Effector CD4-positive, alpha-beta T cell (primary cell): ENCODE measurements at places on chromosomes 1 and 21.

DNA sequence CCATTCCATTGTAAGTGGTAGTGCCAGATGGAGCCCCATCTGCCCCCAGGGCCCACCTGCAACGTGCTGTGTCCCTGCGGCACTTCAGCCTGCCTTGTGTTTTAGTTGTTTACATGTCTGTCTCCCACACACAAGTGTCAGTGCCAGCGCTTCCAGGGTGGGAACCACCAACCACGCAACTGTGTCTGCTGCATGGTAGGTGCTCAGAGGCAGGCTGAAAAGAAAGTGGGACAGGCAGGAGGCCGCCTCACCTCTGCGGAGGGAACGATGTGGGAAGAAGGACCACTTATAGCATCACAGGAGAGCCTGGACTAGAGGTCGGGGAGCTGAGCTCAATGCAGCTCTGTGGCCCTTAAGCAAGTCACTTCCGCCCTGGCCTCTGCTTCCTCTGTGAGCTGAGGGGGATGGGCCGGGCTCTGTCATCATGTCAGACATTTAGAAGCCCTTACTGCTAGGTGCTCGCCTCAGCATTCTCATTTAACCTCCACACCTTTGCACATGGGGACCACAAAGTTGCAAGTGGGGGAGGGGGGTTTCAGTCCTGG lies 17.9 kb downstream of the SLC9A1 start:
- peak; percentile 59 for DNase-seq

GRCh38 chr1:39866767-39867166 lies 16.5 kb downstream of the TRIT1 start:
- no peak for DNase-seq

- no peak for DNase-seq
Measured at GRCh38 chr1:163013826-163014600, 55.1 kb upstream of the RGS4 start.

DNA sequence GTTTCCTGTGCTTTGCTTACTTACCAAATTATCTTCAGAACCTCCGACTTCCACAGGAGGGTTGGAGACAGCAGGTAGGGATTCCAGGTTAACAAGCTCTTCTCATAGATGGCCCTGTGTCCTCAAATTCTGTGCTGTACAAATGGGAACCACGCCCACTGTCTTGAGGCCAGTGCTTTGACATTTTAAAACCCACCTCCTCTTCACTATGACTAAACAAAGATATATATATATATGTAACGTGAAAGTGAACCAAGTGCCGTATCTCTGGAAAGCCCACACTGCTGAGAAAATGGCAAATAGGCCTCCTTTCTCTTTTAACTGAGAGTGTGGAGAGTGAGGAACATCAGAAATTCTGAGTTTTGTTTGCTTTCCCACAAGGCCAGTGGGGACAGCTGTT lies 99.6 kb downstream of the ZBTB18 start:
- no peak for DNase-seq

DNA sequence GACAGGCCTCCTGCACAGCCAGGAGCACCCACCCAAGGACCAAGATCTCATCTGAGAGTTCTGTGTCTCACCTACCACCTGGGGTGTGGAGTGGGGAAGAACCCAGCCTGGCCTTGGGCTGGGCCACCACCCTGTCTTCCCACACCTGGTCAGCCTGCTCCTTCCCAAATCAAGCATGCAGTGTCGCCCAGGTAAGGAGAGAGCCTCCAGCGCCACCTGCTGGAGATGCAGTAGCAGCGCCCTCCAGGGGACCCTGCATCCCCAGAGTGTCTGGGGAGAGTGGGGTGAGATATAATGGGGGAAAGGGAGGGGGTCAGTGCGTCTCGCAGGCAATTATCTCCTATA lies 32.3 kb downstream of the KIAA2013 start:
- DNase-seq, result peak; percentile 69

DNA sequence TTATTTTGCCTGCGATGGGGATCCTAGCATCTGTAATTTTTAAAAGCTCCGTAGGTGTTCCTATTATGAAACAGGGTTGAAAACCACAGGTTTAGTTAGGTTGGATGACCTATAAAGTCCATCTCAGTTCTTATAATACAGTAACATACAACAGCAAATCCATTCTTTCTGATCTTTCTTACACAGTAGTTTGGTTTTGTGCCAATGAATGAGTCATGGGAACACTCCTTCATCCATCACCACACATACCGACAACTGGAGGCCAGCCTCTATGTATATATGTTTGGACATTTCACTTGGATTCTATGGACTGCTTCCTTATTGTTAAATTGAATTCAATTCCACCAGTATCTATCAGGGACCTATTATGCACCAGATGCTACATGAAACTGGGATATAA lies 118.4 kb upstream of the L1TD1 start:
- no peak for DNase-seq

- DNase-seq, result no peak
Measured at GRCh38 chr1:10108948-10109708, 76.4 kb downstream of the UBE4B start.

GRCh38 chr21:45504516-45505415 lies 37.5 kb downstream of the SLC19A1 start:
- no peak for DNase-seq

- DNase-seq, result no peak
Measured at GRCh38 chr21:43953021-43953420, 59.1 kb upstream of the TRAPPC10 start.
